Stimulated activated CD4-positive, alpha-beta T cell treated with anti-CD3 and anti-CD28 coated beads, Interleukin-12 subunit alpha, Interleukin-12 subunit beta, amount 100 ng/mL, for 48 hours (primary cell): ENCODE measurements at places on chromosomes 12 and 14.
A peak's percentile ranks its signal among the peaks of the same experiment; 100 is the strongest.

- no peak for DNase-seq
These were observed 133.2 kb downstream of the PRKCH start for GRCh38 chr14:61454545-61454944.

DNA sequence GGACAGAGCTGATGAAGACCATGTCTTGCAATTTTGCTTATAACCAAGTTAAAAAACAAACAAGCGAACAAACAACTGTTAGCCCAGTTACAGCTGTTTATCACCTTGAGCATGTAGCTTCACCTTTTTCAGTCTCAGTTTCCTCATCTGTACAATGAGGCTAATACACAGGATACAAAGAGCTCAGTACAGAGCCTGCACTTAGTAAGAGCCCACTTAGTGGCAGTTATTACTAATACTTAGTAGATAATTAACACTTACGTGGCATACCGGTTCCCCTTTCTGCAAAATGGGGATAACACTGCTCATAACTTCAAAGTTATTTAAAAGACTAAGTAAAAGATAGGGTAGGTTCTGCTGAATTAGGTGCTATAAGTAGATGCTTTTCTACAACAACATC lies 228.0 kb downstream of the MON2 start:
- no peak for DNase-seq

DNA sequence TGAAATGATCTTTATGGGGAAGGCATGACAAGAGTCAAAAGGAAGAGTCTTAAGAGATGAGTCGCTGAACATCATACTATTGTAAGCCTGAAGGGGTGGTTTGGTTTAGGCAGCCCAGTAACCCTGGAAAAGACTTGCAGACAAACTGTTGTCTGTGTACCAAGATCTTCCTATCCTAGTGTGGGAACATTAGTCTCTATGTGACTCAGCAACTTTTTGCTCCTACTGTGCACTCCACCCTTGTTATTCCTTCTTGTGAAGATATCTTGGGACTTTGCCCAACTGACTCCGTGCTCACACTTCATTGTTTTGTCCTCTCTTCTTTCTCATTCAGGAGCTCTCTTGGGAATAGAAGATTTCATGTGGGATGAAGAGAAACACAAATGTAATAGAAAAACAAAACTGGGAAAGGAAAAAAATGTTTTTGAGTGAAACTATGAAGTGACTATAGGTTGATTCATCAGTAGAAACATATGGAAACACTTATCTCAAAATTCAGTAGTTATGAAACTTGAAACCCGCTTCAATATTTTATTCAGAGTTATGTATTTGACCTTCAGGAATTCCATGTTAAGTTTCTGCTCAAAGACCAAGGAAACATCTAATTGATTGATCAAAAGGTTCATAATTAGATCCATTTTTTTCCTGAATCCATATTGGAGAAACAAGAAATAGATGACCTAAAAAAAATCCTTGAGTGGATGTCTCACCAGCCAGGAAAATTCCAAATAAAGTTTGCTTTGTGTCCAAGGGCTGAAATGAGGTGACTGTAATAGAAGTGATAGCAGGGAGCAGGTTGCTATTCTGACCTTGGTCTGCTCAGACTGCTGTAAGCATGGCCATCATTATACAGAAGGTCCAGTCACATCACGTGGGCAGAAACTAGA lies 67.2 kb downstream of the BTG1 start:
- DNase-seq = no peak

DNA sequence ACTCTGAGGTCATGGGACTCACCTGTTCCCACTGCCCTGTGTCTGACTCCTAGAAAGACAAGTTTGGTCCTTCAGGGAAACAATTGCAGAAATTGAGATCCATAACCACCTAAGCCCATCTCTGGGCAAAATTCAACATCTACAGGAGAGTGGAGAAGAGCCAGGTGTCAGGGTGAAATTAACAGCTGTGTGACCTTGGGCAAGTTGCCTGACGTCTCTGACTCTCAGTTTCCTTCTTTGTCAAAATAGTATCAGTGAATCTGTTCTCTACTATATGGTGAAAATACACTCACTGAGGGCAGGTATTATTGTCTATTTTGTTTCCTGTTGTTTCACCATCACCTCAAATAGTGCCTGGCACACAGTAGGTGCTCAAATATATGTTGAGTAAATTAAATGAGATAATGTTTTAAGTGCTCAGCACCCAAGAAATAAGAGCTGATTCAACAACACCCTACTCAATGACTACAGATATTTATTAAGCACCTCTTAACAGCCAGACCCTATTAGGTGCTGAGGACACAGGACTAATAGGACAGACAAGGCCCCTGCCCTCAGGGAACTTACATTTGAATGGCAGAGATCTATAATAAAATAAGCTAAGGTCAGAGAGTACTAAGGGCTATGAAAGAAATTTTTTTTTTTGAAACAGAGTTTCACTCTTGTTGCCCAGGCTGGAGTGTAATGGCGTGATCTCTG lies 14.2 kb upstream of the IFT81 start:
- DNase-seq = no peak

- no peak for DNase-seq
These were observed 88.1 kb downstream of the DNAI7 start for GRCh38 chr12:25106818-25107217.

DNA sequence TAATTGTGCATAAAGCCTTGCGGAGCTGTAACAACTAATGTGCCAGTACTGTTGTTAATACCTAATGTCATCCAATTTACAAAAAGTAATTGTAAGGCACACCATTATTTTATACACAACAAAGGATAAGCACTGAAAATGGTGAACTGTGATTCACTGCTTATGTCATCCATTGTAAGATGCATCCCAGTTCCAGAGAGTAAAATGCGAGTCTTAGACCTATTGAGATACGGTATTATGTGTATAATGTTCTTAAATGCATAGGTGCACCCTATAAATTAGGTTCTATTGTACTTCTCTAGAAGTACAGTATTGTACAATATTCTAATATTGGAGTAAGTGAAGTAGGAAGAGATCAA lies 406 bp downstream of the PARP2 start:
- no peak for DNase-seq

GRCh38 chr14:61691495-61691894 lies 3.8 kb upstream of the HIF1A start:
- DNase-seq = no peak

DNA sequence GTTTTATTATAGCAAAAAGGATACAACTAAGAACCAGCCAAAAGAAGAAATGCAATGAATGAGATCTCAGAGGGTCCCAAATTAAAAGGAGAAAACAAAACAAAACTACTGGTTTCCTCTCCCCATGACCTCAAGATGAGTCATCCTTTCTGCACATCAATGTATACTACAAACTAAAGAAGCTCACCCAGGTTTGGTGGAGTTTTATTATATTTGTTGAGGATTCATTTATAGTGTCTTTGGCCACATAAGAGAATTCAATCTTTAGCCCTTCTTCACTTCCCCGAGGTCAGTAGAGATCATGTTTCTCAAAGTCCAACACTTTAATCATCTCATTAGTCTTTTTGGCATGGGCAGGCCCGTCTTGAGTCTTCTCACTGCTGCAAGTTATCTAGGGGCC lies 210.6 kb downstream of the SLC6A15 start:
- DNase-seq = no peak

GRCh38 chr12:91380631-91381030 lies 198.0 kb upstream of the DCN start:
- no peak for DNase-seq

DNA sequence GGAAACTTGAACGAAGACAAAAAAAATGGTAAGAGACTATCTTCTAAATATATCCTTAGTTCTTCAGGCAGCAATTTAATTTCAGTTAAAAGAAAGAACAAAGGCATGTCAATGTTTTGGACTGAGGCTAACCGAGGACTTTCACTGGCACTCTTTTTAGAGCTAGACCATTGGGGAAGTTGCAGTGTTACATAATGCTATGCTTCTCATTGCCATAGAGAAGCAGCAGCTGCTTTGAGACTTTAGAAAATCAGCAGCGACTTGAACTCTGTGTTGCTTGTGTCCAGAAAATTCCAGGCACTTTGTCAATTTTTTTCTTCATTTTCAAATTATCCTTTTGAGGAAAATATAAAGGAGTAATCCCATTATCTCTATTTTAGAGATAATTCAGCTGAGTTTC lies 964.2 kb downstream of the NRXN3 start:
- DNase-seq = no peak

DNA sequence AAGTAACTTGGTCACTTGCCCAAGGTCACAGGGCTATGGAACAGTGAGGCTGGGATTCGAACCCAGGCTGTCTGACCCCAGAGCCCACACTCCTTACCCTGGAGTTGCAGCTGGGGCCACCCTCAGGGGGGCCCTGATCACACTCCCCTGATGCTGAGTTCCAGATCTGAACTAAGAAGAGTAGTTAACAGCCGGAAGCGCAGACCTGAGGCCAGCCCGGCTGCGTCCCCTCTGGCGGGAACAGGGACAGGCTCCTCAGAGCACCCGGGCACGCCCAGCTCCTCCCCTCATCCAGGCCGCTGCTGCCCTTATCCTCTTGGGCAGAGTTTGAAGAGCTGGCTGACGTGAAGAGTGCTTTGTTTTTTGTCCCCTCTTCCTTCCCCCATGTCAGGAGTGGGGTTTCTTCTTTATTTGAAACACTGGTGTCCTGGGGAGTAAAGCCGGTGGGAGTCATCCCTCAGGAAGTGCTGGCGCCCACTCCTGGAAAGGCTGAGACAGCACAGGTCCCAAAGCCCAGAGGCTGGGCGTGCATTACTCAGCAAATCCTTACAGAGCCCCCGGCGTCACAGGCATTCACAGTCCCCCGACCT lies 8.7 kb downstream of the PHB2 start:
- peak; percentile 50 for DNase-seq

DNA sequence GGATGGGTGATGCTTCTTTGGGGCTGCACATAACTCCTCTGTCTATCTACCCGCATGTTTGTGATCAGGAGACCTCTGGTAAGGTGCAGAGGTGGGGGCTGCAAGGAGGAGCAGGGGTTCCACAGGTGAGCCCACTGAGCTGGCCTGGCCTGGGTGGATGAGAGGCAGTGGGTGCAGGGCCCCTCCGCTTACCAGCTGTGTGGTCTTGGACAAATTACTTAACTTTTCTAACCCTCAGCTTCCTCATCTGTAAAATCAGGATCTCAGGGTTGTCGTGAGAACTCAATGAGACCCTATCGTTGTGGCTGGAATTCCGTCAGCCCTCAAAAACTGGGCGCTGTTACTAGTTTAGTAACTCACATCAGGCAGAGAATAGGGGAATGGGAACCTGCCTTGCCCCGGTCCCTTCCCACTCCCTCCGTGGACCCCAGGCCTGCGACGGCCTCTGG lies 7.5 kb downstream of the PTPN6 start:
- no peak for DNase-seq

DNA sequence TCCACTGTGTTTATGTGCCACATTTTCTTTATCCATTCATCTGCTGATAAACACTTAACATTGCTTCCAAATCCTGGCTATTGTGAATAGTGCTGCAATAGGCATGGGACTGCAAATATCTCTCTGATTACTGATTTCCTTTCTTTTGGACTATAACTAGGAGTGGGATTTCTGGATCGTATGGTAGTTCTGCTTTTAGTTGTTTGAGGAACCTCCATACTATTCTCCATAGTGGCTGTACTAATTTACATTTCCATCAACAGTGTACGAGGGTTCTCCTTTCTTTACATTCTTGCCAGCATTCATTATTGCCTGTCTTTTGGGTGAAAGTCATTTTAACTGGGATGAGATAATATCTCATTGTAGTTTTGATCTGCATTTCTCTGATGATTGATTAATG lies 47.6 kb downstream of the TAOK3 start:
- no peak for DNase-seq

DNA sequence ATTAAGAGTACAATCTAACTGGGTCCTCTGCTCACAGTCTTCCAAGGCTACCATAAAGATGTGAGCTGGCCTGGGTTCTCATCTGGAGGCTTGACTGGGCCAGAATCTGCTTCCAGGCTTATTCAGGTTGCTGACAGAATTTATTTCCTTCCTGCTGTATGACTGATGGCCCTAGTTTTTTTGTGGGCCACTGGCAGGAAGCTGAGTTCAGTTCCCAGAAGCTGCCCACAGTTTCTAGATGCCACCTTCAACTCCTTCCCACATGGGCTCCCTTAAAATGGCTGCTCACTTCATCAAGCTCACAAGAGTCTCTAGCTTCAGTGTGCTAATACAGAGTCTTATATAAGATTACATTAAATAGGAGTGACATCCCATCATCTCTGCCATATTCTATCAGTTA lies 121.7 kb upstream of the CAND1 start:
- peak; percentile 5 for DNase-seq

GRCh38 chr12:52648012-52648550 lies 3.9 kb downstream of the KRT2 start:
- DNase-seq = no peak

- DNase-seq = no peak
These were observed 153.5 kb upstream of the ATF7IP start for GRCh38 chr12:14211947-14212387.

DNA sequence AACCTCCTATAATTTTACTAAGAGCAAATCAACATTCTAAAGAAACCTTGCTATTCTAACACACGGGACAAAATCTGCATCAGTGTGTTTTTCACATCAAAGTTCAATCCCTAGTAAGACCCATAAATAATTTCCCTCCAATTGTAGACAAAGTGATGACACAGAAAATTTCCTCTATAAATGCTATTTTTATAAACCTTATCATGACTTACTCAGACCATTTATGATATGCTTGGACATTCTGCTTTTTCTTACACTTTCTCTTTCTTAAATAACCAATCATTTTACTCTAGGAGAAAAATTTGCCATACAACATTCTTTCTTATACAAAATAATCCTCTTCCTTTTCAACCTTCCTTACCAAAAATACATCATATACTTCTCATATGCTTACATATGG lies 67.0 kb downstream of the SDR9C7 start:
- DNase-seq = no peak

GRCh38 chr12:38411426-38411825 lies 94.9 kb downstream of the ALG10B start:
- no peak for DNase-seq

DNA sequence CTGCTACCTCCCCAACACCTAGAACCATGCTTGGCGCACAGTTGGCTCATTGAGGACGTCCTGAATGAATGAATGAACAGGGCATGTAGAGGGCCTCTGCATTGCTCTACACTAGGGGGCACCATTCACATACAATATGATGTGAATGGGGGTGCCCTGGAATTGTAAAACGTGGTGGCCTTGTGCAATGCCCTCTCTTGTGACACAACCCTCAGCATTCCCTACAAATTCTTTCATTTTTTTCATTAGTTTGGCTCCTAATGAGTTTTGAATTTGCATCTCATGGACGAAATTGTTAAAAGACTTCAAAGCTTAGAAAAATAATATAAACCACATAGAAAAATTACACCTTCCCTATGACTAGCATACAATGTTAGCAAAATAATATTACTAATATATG lies 2.3 kb upstream of the DIO2 start:
- DNase-seq = no peak

GRCh38 chr14:101878211-101878821 lies 86.1 kb upstream of the DYNC1H1 start:
- no peak for DNase-seq

GRCh38 chr12:43951286-43951685 lies 115.4 kb downstream of the TMEM117 start:
- DNase-seq = no peak

GRCh38 chr14:68328509-68328908 lies 464.4 kb downstream of the ZFP36L1 start:
- no peak for DNase-seq

GRCh38 chr12:16583969-16584745 lies 21.8 kb downstream of the LMO3 start:
- DNase-seq = no peak

- no peak for DNase-seq
These were observed 2.3 kb upstream of the SLC22A17 start for GRCh38 chr14:23354990-23355389.
